ENCODE measurements at places on chromosomes 6 and 20.
A peak's percentile ranks its signal among the peaks of the same experiment; 100 is the strongest.

- DNase-seq, result peak; percentile 58
Observed at GRCh38 chr6:912871-913835, 220.2 kb upstream of the EXOC2 start.

DNA sequence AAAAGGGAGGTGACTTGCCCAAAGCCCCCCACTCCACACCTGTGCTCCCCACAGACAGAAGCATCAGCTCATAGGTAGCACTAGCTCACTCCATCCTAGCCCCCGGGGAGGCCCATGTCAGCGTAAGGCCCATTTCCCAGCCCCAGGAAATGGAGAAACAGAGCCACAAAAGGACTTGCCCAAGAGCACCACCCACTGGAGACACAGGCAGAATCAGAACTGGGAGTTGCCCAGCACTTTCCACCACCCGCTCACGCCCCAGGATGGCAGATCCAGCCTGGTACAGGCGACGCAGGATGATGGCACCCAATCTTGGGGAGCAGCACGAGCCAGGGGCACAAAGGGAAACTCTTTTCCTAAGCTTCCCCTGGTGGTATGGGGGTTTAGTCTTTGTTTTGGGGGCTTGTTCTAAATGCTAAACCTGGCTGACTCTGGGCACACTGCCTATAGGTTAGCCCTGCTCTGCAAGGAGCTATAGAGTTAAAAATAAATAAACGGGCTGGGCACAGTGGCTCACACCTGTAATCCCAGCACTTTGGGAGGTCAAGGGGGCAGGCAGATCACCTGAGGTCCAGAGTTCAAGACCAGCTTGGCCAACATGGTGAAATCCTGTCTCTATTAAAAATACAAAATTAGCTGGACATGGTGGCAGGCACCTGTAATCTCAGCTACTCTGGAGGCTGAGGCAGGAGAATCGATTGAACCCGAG lies 11.8 kb downstream of the C20orf203 start:
- no peak for DNase-seq

GRCh38 chr20:58759947-58760346 lies 67.3 kb downstream of the NPEPL1 start:
- DNase-seq, result no peak

DNA sequence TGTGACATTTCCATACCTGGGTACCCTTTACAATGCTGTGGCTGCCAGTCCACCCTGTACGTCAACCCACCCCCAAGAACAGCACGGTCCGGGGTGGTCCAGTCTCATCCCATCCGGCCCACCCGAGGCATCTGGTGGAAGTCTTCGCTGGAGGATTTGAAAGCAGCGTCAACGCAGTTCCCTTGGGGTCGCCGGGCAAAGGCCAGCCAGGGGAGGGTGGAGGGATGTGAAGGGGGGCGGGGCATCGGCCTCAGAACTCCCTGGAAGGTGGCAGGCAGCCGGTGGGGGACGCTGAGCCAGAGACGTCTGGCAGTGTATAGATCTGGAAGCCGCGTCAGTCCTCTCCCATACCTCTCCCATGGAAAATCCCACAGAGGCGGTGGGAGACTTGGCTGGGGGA lies 1944.0 kb upstream of the DEFB115 start:
- no peak for DNase-seq

DNA sequence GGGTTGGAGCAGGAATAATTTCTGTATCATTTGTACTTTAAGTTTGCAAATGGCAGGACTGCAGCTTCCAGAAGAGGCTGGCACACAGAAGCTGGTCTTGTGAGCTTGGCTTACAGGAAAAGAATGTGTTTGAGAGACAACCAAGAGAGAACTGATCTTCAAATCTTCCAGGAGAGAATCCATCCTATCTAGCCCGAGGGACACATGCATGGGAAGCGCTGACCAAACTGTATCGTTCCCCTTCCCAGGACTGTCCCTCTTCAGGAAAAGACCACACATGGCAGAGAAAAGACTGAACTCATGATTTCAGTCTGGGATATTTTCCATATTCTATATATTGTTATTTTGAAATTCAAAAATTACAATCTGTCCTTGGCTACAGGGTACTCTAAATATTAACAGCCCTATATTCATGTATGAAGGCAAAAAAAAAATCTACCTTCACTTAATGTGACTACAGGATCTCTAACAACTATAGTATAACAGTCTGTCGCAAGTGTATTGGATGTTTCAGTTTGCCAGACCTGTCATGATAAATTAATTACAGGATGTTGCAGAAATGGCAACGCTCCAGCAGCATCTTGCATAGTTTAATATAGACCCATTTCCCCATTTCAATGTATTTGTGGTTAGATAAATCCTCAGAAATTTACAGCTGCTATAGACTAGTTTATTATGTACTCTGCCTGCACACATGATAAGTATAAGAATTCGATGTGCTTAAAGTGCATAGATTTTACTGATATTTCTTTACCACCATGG lies 99.4 kb downstream of the MYB start:
- DNase-seq, result peak; percentile 89

GRCh38 chr6:131041814-131042213 lies 21.2 kb downstream of the EPB41L2 start:
- no peak for DNase-seq

DNA sequence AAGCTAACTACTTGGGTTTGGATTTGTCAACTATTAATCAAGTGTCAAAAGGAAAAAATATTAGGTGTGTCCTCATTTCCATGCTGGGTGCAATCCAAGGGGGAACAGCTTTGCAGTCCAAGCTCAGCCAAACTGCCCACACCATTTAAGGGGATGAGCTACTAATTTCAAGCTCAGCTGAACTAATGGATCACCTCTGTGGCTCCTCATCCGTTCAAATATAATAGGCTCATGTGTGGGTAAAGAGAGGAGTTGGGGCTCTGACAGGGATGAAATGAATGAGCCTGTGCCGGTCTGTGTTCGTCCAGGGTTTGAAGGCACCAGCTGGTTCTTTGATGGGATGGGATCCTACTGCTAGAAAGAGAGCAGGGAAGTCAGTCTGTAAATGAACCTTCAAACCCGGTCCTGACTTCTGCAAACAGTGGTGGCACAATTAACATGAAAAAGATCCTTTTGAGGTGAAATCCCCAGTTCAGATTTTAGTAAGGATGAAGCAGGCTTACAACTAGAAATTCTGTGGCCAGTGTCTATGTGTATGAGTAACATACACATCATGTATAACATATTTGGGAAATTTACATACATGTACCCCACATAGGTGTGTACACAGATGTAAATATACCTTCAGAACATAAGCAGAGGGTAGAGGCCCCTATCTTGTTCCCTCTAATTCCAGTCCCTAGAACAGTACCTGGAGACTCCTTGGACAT lies 41.9 kb downstream of the TTI1 start:
- DNase-seq, result no peak

- no peak for DNase-seq
Observed at GRCh38 chr6:44004136-44004535, 123.1 kb downstream of the MRPL14 start.

DNA sequence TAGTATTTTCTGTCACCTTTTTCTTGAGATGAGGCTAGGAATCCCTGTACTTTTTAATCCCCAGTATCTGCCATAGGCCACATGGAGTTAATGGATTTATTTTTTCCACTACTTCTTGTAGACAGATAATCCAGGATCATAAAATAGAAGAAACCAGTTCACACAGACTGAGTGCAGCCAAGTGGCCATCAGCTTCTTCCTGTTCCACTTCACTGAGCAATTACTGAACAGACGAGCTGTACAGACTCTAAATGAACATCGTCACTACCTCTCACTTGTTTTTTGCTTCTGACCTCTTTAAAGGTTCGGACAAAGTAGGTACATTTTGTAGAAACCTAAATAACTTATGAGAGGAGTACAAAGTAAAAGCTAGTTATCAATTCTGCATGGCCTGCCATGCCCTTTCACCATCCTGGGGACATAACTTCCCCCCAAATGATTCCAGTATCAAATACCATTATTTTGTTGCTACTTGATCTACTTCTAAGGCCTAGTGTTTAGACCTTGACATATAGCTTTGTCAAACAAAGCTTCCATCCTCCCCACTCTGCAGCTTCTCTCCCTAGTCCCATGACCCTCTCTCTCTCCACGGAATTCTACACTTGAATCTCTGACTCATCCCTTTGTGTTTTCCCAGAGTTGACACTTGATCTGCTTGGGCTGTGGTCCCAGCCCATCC lies 34.4 kb upstream of the ARHGAP18 start:
- no peak for DNase-seq

DNA sequence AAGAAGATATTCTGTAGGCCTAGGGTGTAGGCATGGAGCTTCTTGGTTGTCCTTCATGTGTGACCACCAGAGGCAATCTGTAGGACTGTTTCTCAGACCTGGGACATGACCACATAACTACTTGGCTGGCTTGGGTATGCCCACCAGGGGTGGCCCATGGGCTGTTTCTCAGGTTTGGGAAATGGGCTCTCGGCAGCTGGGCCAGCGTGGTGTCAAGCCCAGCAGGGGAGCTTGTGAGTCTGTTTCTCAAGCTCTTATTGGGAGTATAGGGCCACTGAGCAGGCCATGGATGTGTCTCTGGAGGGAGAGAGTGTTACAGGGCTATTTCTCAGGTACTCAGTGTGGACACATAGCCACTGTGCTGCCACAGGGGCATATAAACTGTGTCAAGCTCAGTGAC lies 2.5 kb upstream of the SEMG2 start:
- DNase-seq, result no peak
